Stimulated activated CD8-positive, alpha-beta memory T cell treated with anti-CD3 and anti-CD28 coated beads, Interleukin-2, amount 100 ng/mL, for 1 hour (primary cell): ENCODE measurements at places on chromosomes 7 and 10.

DNA sequence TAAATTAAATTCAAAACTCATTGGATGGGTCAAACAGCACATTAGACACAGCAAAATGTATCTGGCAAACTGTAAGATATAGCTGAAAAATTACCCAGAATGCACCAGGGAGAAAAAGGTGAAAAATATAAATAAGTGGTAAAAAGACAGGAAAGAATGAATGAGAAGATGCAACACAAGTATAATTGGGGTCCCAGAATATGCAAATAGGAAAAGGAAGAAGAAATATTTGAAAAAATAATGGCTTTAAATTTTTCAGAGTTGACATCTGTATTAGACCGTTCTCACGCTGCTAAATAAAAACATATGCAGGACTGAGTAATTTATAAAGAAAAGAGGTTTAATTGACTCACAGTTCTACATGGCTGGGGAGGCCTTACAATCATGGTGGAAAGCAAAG is 167.7 kb upstream of the PLXNA4 start:
- no peak for DNase-seq

- no peak for DNase-seq
Measured at GRCh38 chr7:4040109-4040928, 641.8 kb upstream of the FOXK1 start.

DNA sequence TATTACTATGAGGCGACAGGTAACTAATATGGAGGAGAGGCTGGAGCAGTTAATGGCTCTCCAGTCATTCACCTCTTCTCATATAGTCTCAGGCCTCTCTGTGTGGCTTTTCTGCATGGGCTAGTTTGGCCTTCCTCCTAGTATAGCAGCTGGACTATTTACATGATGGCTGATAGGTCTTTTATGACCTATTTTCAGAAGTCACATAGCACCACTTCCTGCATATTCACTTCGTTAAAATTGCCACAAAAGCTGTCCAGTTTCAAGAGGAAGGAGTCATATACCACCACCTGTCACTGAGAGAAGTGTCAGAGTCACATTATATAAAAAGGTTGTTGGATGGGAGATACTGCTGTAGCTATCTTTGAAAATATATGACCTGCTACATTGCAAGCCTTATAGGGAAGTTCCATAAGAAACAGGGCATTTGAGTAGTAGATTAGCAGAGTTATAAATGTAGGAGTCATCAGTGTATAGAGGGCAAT is 8.0 kb upstream of the DMTF1 start:
- DNase-seq = no peak

DNA sequence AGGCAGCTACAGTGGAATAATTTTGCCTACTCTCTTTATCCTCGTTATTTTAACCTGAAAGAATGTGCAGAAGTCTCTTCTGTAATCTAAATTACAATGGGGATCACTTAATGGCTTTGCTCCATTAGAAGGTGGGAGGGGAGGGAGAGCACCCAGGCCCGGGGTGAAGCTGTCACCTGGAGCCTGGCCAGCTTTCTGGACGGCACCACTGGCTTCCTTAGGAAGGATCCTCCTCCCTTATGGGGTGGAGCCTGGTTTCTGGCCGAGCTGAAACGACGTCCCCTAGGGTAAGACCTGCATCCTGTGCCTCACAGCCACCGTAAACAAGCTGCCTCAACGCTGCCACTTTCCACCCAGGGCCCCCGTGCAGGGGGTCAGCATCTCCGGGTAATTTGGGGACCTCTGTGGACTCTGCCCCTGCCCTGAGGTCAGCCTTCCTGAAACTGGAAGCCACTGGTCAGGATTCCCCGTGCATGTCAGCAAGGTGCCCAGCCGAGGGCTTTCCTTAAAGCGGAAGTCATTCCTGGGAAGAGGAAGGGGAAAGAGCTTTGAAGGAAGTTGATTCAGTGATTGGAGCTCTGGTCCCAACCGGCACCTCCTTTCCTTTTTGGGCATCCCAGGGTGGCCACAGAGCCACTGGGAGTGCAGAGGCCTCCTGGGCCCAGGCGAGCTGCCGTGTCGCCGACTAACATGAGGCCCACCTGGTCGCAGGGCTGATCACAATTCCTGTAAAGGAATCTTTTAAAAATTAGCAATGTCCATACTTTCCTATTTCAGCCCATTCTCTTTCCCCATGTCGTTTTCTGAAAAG is 569.1 kb downstream of the DNAJB6 start:
- DNase-seq = no peak

GRCh38 chr7:100544967-100545359 is 6.0 kb downstream of the AGFG2 start:
- no peak for DNase-seq

- no peak for DNase-seq
Measured at GRCh38 chr10:73169320-73169719, 1.4 kb downstream of the FAM149B1 start.

DNA sequence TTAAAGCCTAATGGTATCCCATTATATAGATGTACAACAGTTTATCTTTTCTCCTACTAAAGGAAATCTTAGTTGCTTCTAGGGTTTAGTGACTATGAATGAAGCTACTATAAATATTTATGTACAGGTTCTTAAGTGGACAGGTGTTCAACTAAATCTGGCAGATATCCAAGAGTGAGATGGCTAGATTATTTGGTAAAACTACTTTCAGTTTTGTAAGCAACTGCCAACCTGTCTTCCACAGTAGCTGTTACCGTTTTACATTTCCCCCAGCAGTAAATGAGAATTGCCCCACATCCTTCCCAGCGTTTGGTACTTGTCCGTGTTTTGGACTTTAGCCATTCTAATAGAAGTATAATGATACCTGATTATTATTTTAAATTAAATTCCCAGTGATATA is 144.9 kb upstream of the MAGI2 start:
- no peak for DNase-seq

DNA sequence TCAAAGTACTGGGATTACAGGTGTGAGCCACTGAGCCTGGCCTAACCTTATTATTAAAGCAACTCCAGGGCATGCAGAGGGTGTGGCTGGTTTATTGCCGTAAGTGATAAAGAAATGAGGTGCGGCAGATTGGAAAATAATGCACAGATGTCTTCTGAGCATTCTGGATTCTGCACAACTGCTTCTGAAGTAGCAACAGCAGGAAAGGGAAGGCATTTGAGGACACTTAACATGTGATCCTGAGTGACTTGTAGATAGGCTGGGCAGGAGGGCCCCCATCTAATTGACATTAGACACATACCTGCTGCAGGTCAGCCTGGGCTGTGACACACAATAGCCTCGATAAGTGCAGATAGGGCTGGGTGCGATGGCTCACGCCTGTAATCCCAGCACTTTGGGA is 5.6 kb downstream of the RHBDD2 start:
- no peak for DNase-seq

DNA sequence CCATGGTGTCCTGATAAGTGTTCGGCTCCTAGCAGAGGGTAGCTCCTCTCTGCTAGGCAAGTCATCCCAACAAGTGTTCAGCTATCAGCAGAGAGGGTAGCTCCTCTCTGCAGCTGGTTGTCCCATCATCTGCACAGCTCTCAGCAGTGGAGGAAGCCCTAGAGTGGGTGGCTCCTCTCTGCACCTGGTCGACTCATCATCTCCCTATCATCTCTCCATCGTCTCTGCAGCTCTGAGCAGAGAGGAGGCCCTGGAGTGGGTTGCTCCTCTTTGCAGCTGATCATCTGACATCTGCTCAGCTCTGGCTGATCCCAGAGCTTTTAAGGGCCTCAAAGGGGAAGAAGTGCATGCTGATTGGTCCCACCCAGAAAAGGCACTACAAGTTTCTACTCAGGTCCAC is 199.9 kb upstream of the KMT2E start:
- no peak for DNase-seq

DNA sequence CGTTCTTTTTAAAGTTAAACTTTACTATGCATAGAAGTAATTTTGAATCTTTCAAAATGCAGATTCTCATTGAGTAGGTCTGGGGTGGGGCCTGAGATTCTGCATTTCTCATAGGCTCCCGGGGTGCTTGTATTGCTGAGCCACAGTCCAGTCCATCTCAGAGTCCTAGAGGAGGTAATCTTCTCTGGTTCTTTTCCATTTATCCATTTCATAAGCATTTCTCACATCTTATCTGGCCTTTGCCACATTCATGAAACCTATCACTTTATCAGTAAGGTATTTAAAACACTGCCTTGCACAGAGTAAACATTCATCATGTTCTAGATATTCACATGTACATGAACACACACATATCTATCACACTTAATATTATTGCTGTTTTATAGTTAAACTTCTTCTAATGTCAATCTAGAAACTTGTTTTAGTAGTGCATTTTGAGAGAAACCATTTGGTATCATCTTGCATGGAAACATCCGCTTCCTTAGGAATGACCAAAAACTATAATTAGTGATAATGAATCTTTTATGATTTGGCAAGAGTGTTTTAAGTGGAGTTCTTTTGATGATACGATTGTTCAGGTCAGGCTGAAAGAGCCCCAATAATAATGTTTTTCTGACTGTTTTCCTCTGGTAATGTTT is 12.0 kb downstream of the GNAI1 start:
- DNase-seq = no peak

- no peak for DNase-seq
Measured at GRCh38 chr10:73881221-73881919, 7.0 kb upstream of the CAMK2G start.

DNA sequence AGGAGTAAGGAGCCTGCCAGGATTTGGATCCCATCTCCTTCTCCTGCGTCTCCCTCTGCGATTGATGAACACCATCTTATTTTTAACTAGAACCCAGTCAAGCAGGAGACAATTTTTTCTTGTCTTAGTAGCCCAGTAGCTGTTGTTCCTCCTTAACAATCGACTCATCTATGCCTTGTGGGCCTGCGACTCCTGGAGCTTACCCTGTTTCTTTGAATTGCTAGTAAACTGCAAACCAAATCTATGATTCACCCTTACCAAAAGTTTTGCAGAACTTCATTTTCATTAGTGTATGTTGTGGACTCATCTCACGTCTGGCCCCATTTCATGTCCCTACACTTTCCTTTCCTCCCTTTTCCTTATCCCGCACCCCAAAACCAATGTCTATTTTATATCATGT is 37.7 kb downstream of the TRIL start:
- no peak for DNase-seq

DNA sequence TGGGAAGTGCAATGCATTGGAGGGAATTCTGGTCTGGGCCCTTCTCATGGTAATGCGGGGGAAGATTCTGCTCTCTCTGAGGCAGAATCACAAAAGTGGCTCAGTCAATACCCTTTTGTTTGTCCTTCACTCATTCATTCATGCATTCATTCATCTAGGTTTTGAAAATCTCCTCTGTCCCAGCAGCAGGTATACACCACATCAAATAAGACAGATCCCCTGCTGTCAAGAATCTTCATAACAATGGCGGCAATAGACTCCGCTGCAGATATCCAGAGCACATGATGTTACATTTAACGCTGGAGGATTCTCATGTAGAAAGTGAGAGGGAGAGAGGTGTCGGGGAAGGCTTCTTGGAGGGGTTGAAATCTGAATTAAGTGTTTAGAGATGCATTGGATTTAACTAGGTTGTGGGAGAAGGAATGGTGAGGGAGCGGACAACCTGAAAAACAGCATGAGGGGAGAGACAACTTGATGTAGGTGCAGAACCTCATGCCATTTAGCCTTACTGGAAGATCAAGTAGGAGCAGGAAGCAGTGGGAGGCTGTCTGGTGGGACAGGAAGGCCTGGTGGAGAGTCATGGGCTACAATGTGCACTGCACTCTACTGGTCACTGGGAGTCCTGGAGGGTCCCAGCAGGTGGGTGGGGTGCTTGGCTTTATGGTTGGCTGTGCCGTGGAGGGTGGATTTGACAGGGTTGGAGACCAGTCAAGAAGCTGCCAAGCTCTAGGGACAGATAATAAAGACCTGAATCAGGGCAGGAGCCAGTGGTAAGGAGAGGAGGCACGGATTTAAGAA is 5.2 kb upstream of the FAM180A start:
- no peak for DNase-seq

GRCh38 chr10:101000915-101001658 is 1.5 kb downstream of the LZTS2 start:
- DNase-seq = no peak

DNA sequence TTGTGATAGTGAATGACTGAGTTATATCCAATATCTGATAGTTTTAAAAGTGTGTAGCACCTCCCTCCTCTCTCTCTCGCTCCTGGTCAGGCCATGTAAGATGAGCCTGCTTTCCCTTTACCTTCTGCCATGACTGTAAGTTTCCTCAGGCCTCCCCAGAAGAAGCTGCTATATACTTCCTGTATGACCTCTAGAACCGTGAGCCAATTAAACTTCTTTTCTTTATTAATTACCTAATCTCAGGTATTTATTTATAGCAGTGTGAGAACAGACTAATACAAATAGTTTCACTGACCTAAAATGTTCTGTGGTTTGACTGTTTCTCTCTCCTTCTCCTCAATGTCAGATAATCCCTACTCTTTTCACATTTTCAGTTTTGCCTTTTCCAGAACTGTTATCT is 321.3 kb upstream of the MBL2 start:
- no peak for DNase-seq

GRCh38 chr7:158407581-158408317 is 179.9 kb downstream of the PTPRN2 start:
- no peak for DNase-seq

DNA sequence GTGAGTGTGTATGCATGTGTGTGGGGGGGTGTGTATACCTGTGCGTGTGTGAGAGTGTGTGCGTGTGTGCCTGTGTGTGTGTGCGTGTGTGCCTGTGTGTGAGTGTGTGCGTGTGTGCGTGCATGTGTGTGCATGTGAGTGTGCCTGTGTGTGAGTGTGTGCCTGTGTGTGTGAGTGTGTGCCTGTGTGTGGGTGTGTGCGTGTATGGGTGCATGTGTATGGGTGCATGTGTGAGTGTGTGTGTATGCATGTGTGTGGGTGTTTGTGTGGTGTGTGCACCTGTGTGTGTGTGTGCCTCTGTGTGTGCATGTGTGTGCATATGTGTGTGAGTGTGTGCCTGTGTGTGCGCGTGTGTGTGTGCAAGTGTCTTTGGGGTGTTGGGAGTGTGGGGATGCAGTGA is 6.4 kb downstream of the ANTXRL start:
- DNase-seq = no peak

DNA sequence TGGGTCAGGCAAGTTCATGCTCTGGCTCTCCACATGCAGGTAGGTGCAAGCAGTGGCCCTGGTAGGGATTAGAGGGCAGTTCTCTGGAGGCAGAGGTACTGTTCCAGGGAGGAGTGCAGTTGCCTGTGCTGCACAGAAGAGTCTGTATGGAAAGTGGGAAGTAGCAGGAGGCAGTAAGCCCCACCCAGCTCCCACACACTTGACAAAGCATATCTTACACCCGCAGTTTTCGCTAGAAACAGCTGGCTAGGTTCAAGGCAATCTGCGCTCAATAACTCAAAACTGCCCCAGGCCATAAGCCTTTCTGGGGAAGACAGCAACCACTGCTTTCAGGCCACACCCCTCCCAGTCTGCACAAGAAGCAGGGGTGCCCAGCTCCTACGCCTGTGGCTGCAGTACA is 33.1 kb upstream of the ARMC3 start:
- no peak for DNase-seq

GRCh38 chr7:107939573-107940489 is 48.8 kb downstream of the DLD start:
- no peak for DNase-seq

DNA sequence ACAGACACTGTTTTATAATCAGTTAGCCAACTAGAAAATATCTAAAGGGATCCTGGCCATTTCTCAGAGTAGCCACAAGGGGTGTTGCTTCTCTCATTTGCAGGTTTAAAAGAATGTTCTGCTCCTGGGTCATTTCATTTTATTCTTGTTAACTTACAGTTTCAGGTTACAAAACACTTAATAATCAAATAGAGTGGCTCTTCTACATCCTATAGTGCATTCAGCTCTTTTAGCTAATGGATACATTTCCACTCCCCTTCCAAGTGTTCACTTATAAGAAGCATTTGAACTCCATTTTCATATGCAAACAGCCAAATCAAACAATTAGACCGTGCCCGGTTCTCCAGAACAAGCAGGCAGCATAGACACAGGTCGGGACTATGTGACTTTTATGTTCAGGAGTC is 117.5 kb downstream of the TRIL start:
- DNase-seq = no peak
